ENCODE measurements at places on chromosomes 11 and 22. TPM values are rescaled to one million over a fixed set of nuclear protein-coding genes. Genes with fewer than 3 reads are reported as not detected.

GRCh38 chr11:8767466-8768142 is 85.0 kb downstream of the RPL27A start:
- no peak for DNase-seq

- no peak for DNase-seq
These were observed 201.4 kb downstream of the ADAMTS15 start for GRCh38 chr11:130649801-130650200.

DNA sequence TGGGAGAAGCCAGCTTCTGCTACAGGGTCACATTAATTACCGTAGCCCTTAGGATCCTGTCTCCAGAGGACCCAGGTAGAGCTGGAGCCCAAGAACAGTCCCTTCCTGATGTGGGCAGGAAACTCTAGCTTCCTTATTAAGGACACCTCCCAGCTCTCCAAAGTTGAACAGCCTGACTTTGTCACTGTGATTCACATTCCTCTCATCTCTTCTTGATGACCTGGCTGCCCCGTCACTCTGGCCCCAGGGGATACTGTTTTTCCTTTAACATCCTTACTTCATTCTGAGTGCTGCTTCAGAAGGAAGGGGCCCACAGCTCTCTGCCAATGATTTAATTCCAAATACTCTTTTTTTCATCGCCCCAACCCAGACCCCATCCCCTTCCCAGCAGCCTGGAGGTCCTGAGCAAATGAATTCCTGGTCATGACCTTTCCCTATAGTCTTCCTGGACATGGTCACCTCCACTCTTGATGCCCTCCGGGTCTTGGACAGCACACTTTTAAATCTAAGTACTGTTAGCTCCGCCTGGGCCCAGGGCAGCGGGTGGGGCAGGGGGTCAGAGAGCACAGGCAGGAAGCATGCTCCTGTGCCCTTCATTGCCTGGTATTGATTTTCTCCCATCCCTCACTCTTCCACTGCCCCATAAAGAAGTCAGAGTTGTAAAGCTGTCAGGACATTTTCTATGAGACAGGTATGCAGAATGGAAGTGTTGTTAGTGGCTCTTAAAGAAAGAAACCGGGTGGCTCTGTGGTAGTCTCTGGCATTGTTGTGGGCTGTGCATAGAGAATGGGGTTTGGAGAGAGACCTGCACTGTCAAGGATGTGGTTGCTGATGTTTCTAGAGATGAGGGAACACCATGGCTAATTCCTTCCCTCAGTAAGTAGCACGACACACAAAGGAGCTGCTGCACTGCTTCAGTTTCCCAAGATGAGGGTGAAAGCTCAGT is 22.3 kb upstream of the SPON1 start:
- DNase-seq: no peak

DNA sequence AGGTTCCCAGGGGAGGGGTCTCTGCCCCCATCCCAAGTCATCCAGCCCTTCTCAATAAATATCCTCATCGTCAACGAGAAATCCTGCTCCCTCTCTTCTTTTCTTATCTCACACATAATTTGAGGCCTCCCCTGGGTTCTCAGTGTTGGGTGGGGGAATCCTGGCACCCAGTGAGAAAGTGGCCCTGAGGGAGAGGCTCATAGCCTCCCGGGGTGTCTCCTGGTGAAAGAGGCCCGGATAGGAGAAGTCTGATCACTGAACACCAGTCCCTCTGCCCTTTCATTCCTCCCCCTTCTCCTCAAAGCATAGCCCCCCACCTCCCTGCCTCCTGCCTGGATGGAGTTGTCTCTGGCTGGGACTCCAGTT is 35.3 kb downstream of the IGLL5 start:
- DNase-seq: no peak

GRCh38 chr11:93728792-93729128 is 12.5 kb downstream of the TAF1D start:
- DNase-seq: no peak

DNA sequence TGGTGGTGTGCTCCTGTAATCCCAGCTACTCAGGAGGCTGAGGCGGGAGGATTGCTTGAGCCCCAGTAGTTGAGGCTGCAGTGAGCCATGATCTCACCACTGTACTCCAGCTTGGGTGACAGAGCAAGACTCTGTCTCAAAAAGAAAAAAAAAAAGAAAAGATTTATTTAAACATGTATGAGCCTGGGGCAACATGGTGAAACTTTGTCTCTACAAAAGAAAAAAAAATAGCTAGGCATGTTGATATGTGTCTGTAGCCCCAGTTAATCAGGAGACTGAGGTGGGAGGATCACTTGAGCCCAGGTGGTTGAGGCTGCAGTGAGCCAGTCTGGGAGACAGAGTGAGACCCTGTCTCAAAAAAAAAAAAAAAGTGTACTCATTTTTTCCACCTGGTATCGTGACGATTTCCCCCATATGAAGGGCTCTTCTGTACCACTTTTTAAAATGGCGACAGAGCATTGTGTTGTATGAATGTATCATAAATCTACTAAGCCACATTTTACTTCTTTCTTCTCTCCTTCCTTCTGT is 16.4 kb upstream of the KCTD14 start:
- DNase-seq: no peak

DNA sequence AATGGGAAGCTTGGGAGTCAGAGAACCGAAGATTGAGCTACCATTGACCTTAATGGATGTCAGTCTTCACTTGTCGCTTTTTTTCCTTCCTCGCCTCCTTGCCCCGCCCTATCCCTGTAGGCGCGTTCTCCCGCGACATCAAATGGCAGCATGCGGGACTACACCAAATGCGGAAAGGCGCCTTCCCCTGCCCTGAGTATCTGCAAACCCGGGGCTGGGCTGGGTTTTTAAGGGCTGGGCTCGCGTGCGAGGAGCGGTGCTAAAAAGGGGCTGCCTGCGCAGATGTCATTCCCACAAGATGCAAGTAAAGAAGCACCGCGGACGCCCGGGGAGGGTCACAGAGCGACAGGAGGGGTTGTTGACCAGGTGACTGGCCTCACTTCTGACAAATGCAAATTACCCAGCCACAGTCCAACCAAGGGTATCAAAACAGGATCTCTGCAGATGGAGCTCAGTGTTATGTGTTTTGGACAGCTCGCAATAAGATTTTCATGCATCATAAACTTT is 4.7 kb upstream of the FAM111B start:
- DNase-seq: peak; percentile 25

DNA sequence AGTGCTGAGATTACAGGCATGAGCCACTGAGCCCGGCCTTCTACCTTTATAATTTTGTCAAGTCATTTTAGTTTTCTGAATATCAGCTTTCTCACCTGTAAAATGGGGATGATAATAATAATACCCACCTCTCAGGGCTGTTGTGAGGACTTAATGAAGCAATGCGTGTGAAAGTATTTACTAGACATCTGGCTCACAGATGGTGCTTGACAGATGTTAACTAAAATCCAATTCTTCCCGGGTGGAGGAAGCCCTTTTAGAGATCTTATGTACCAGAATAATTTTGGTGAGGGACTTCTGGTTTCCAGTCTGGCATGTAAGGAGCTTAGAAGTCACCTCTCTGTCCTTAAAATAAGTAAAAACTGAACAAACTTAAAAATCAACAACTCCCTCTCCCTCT is 43.7 kb upstream of the NUP160 start:
- DNase-seq: no peak

- DNase-seq: no peak
These were observed 676.8 kb downstream of the NTM start for GRCh38 chr11:132047167-132047566.

OR10A2 gene
- not detected for total RNA-seq

DNA sequence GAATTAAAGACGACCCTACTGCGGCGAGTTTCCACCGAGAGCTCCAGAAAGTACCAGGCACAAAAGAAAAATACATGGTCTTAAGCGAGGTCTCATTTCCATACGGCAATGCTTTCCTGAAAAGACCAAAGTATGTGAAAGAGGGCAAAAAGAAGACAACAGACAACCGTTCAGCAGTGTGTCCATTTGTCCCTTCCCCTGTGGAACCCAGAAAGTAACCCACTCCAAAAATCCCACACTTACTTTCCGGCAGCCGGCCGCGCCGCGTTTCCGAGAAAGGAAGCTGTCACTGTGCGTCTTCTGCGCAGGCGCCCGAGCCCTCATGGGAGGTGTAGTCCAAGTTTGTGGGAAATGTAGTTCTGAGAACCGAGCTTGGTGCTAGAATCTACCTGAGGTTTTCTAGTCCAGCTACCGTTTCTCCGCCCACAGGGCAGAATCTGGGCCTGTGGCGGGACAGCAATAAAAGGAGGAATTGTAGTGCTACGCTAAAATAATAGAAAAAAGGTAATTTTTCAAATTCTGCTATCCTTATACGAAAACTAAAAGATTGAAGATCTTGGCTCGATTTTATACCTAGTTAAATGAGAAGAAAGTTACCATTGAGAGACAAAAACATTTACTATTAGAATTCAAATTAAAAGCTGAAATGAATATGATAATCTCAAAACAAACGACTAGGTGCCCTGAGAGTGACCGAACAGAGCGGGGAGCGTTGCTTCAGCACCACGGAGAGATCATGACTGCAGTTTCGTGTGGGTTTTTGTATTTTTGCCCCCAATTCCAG is at the start of gene PUS3:
PUS3 (minus strand) TSS at position 280 of the 784 bp plus-strand sequence. CDS start 6,922 bp downstream, outside the sequence.
- DNase-seq: peak; percentile 91

Measured in left ventricle myocardium inferior (tissue), 1 donor.